Activated CD4-positive, alpha-beta T cell treated with anti-CD3 and anti-CD28 coated beads for 48 hours (primary cell): ENCODE measurements at places on chromosomes 7 and 10.

DNA sequence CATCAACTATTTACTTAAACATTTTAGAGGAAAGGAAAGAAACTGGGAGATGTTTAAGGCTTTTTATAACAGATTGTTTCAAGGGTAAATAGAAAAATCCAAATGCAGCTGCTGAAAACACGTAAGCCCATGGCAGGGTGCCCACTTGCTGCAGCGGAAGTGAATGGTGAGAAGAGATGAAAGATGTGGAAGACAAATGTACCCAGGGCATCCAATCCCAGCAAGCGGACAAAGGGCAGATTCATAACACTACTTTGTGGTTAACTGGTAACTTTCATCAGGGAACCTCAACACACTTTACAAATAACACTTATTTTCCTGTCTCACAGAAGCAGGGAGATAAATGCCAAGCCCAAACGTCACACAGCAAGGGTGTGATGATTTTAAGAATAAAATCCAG is 358.4 kb downstream of the KCNMA1 start:
- peak; percentile 2 for DNase-seq

DNA sequence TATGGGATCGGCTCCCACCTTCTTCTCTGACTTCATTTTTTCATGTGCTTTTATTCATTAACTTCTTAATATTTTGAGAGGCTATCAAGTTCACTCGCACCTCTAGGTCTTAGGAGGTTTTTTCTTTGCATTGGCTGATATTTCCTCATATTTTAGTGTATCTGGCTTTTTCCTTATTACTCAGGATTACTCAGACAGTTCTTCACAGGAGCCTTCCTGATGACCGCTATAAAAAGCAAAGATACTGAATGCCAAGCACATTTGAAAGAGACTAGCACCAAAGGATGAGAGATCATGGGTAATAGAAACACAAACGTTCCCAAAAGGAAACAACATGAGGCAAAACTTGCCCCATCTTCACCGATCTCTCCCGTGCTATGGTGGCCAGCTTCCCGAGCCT is 409.2 kb upstream of the KLF6 start:
- no peak for DNase-seq

DNA sequence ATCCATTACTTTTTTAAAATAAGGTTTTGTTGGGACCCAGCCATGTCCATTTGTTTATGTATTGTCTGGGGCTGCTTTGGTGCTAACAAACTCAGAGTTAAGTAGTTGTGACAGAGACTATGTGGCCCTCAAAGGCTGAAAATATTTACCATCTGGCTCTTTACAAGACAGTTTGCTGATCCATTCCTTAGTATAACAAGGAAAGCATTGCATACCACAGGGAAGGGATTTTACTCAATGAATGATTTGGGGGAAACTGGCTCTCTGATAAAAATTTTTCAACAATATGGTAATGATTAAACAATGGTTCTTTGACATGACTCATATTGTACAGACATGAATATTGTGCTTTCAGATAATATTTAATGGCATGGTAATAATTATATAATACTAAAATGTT is 738.1 kb downstream of the KCNMA1 start:
- DNase-seq = no peak

DNA sequence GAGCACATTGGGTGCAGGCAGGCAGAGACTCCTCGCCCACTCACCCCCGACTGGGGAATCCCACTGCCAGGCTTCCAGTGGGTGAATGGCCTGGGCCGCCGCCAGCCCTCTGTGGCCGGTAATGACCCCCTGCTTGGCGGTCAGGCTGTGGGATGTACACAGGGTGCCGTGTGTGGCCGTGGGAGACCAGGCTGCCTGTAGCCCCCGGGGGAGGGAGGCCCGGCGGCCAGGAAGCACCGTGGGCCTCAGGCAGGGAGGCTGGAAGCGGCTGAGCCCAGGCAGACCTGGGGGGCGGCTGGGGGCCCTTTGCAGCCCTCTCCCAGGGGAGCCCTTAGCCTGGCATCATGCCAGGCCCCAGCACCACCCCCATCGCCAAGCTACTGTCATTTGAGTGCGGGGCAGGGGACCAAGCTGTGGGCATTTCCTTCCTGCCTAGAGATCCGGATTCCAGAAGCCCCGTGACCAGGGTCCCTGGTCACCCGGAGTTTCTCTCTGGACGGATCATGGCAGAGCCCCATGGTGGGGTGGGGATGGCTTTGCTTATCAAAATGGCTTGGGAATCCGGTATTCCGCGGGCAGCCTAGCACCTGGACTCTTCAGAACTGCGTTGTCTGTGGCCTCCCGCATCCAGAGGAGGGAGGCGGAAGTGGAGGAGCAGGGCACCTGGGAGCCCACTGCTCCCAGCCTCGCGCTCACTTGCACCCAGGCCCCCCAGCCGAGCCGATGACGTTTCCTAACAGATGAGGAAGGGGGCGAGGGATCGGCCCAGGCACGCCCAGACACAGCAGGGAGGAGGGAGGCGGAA is 1.1 kb downstream of the TTYH3 start:
- peak; percentile 67 for DNase-seq

DNA sequence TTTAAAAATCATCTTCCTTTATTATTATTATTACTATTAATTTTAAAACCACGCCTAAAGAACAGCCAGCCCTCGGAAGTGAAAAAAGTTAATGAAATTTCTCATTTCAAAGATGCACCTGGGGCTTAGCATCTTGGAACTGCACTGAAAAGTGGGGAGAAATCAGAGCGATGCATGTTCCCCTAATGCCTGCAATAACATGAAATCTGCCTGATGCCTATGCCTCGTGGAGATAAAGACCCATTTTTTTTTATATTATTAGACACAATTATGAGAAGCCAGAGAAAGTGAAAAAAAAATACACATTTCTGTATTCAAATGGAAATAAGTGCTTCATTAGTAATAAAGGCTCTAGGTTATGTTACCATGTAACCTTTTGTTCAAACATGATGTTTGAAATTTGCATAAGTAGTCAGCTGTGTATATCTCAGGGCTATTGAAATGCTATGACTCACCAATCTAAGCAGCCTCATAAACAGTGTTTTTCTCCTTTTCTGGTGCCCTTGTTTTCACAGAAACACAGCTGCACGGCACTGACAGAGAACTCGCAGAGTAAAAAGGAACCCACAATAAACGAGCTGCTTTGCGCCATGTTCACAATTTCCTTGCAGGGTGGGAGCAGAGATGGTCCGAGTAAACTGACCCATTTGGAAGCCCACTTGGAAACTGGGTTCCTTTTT is 175.8 kb upstream of the PRKCQ start:
- DNase-seq = no peak

DNA sequence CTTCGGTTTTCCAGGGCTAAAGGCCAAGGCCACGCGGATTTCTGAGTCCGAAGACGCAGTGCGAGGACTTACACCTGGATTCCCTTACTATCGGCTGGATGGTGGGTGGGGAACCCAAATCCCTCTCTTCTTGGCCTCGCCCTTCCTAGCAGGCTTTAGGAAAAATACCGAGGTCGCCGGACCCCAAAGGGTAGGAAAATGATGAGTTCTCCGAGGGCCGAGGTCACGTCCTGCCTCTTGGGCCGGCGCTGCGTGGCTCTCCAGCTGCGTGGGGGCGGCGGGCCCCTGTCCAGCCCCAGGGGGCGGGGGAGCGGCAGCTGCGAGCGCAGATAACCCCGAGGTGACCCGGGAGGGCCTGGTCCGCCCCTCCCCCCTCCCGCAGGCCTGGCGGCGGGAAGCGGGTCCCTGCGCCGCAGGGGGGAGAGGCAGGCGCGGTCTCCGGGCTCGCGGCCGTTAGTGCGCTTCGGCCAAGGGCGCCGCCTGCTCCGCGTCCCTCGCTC is 805 bp upstream of the HMX3 start:
- DNase-seq = no peak

DNA sequence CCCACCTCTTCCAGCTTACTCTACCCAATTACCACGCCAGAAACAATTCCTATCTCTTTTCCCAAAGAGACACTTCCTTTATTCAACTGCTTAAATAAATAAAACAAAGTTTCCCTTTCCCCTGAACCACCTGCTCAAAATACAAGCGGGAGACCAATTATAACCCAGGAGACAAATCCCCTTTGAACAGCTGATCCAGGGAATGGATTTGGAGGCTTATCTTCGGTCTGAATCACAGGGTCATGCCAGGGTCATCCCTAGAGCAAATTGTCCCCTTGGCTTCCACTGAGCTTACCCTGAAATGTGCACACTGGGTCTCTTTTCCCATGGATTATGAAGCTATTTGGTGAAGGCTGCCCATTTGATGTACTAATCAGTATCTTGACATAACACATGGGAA is 99.9 kb upstream of the JAZF1 start:
- no peak for DNase-seq

GRCh38 chr7:2945171-2945570 is 98.5 kb downstream of the CARD11 start:
- no peak for DNase-seq

DNA sequence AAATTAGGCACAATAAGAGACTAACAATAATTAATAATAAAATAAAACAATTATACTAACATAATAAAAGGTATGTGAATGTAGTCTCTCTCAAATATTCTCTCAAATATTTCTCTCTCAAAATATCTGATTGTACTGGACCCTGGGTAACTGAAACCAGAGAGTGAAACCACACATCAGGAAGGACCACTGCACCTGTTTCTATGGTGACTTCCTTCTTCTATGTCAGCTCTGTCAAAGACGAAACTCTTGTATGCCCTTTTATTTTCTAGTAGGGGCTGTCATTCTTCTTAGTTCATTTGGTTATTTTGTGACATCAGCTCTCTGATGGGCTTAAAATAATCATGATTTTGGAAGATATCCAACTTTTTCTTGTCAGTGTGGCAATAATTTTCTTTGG is 428.0 kb upstream of the TPK1 start:
- DNase-seq = no peak

DNA sequence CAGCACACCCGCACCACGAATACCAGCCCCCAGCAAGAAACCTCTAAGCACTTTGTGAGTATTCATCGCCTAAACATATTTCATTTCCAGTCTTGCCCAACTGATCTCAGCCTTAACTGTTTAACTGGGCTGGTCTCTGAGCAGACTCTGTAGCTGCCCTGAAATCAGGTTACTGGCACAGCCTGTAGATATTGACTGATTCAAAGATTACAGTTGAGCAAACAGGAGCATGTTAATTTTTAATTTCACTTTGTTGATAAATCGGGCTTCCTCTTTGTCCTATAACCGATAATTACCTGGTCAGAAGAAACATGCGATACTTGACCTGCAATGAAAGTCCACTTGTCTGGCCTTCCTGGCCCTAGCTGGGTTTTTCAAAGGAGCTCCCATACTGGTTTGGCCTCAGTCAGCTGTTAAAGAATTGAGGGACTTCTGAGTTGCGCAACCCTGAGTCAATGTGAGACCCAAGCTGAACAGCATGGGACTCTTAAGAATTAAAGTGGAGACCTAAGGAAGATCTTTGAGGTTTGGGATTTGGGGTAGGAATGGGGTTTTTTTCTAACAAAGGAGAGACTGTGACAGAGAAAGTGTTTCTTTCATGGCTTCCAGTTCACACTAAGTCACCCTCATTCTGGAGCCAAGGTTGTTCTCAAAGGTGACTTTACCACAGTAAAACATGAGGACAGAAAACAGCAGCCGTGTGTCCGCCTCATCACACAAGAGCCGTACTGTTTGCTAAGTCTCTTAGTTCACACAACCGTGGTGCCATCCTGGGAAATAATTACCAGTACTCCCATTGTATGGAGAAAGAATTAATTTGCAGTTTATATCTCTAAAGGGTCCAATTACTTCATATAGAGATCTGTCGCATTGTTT is 75.9 kb downstream of the PPP1R3C start:
- DNase-seq = no peak

DNA sequence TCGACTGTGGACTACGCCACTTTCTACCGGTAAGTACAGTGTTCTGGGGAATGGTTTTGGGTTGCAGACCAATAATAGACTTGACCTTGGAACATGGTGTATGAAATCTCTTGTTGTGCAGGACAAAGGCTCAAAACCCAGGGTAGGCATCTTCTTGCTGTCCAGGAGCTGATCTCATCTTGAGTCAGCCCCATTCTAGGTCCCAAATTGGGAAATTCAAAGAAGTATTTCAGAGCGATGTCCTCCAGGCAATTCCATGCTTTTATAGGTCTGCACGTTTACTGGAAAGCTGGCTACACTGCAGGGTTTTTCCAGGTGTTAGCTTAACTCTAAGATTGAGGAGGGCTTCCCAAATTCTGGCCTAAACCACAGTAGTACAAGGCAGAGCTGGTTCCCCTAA is 180.7 kb downstream of the BMPER start:
- DNase-seq = no peak

GRCh38 chr7:33774762-33775523 is 130.4 kb upstream of the BMPER start:
- no peak for DNase-seq

- no peak for DNase-seq
Measured at GRCh38 chr7:111030336-111030735, 60.6 kb upstream of the LRRN3 start.

DNA sequence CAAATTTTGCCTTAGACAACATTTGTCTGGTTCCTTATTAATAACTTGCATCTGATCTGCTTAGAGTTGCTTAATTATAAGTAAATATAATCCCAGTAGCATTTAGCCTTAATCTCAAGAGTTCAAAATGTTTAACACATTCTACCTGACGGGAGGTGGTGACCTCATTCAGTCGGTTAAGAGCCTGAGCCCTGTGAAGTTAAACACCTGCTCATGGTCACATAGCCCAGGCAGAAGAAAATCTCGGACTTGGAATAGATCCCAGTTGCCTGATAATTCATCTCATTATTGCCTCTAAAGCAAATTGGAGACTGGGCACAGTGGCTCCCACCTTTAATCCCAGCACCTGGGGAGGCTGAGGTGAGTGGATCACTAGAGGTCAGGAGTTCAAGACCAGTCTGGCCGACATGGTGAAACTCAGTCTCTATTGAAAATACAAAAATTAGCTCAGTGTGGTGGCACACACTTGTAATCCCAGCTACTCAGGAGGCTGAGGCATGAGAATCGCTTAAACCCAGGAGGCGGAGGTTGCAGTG is 18.6 kb upstream of the ASCC1 start:
- no peak for DNase-seq

DNA sequence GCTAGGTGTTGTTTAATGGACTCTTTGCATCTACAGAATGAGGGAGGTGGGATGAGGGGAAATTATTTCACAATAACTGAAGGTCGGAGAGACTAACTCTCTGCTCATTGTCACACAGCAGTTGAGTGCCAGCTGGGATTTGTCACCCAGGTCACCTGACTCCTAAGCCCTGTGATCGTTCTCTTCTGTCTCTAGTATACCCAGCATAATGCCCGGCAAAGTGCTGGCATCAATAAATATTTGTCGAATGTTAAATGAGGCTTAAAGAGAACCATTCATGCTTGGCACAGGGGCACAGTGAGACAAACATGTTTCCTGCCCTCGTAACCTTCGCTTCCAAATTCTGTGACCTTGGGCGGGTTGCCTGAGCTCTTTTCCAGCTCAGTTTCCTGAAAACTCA is 70.8 kb downstream of the TCF7L2 start:
- DNase-seq = no peak

DNA sequence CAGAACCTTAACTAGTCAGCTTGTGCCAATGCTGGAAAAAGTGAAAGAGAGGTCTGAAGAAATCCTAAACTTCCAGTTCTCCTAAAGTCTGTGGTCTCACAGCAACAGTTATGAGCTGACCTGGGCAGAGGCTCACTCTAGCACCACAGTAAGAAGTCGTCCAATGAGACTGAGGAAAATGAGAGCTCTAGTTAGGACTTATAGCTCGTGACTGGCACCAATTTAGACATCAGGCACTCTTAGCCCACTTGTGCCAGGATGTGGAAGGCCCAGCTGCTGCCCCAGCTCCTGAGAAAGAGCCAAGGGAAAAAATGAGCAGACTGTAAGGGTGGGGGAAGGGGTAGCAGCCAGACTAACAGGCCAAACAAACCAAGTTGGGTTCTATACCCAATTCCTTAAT is 7.6 kb downstream of the MMS19 start:
- no peak for DNase-seq

- no peak for DNase-seq
Measured at GRCh38 chr10:97876402-97876801, 26.8 kb downstream of the GOLGA7B start.
